Body of pancreas (tissue), 4 donors: ENCODE measurements at places on chromosomes 6 and 20.

DNA sequence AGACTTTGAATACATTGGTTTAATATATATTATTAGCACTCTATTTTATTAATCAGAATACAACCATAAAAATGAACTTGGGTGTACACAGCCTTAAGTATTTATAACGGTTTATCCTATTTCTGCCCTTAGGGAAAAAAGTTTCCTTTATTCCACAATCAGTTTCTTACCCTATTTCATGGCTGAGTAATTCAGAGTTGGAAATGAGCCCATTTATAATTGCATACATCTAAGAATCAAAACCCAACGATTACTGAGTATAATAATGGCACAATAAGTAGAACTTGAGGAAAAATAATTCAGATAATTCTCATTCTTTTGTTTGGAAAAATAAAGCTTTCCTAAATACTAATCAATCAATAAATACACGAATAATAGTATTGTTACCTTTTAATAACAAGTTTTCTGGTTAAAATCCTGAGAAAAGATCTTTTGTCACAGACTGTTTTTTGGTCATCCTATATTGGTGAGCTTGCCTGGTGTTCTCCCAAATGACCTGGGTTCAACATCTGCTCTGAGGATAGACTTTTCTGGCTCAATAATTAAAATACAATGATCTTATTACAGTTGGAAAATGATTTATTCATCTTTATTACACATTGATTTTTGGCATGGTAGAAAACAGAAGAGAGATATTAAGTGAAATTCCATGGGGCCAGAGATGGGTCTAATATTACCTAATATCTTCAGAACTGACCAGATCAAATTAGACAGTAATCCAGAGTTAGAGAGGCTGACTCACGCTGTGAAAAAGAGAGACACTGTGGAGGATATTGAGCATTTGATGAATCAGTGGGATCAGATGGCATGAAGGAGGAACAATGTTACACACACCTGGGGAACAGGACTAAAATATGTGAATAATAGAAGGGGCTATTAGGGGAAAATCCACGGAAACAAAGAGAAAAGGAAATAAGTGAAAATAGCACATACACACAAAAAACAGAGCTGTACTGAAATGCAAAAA, 162.1 kb upstream of the TBX18 start:
- DNase-seq, result no peak

DNA sequence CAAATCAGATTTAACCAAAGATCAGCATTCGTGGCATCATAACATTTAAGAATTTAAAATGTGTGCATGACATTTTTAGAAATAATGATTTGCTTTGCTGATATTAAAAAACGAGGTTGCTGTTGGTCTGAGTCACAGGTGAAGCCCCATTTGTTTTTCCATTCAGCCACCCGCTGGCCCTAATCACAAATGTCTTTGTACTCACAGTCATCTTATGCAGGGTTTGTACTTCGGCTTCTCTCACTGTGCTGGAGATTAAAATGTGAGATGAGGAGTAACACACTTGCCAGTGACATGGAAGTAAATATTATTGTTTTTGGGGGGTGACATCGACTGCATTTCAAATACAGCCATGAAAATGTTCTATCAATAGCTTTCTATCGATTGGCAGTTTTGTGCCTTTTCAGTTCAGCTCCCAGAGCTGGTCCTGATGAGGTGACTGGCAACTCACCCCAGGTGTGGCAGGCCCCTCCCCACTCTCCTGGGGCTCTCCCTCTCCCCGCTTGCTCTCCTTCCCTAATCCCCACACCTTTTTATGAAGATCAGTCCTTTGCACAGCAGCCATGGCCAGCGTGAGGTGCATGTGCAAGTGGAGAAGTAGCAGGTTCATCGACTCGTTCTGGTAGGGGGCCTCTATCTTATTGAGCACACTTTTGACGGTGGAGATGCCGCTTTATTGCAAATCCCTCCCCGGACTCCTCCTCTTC, 58.8 kb upstream of the FUCA2 start:
- DNase-seq, result no peak

DNA sequence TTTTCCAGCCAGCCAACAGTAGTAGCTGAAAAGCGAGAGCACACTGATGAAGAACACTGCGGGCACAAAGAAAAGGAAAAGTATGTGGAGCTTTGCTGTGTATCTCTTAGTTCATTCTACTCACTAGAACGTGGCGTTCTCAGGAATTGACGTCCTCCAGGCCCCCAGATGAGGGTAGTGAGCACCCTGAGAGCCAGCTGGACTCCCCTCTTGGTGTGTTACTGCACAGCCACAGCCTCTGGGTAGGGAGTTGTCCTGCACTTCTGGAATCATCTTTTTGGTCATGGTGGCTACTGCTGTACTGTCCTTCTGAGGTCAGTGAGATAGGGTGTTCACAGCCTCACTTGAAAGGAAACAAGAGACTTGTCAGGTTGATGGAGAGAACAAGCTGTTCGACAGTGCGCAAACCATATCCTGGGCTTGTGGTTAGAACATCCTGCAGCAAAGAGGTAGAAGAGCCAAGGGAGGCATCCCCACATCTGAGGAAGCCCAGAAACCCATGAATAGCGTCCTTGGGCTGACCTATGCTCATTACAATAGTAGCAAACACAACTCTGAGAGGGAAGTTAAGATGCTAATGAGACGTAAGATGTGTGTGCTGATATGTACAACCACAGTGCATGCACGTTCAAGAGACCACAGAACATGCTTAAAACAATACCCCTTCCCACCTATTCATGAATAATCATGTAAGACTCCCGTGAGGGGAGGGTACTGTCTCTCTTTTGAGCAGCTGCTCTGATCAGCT, 14.6 kb upstream of the HLA-F start:
- peak; percentile 44 for DNase-seq

DNA sequence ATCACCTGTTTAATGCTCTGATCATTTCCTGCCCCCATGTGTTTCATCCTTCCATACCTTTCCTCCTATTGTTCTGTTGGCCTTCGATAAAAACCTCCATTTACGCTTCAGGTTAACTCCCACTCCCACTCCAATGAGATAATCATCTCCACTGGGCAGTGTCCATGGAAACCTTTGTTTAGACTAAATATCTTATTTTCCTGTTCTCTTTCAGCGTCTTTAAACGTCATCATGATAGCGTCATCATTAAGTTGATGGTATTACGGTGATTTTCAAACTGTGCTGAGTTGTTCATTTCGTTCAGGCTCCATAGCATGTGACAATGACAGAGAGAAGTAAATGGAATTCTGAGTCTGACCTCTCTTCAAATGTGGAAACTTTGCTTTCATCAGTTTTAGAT, 970.5 kb upstream of the SLC35B3 start:
- DNase-seq, result no peak

- peak; percentile 16 for DNase-seq
Measured at GRCh38 chr6:5501837-5502236, 240.5 kb downstream of the FARS2 start.

- peak; percentile 10 for DNase-seq
Measured at GRCh38 chr6:170160628-170161611, 130.0 kb downstream of the DLL1 start.

- no peak for DNase-seq
Measured at GRCh38 chr6:14965424-14966075, 280.3 kb upstream of the JARID2 start.

DNA sequence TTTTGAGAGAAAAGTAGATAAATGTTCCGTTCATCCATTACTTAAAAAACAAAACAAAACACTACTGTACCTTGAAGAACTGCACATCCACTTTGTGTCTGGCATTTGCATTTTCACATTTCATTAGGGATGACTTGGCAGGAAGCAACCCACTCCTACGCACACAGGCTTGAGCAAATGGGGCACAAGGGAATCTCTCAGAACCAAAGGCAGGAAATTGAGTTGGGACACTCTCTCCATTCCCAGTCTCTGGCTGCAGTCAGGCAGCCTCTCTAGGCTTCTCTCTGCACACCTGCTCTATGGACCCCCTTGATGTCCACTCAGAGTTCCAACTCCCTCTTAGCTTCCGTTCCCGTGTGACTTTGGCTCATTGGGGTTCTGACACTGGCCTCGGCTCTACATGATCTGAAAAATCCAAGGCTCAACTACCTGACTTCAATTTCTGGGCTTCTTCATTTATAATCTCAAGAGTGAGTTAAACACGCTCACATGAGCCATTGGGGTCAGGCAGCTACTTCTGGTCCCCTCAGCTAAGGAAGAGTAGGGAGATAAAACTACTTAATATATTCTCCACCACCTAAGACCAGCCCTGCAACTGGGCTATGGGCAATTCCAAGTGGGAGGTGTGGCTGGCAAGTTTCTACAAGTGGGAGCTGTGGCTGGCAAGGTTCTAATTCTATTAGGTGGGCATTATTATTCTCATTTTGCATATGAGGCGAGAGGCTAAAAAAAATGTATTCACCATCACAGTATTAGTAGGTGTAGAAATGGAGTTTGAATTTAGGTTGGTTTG, 251.9 kb downstream of the SOD2 start:
- no peak for DNase-seq

- no peak for DNase-seq
Measured at GRCh38 chr6:141077355-141078333, 1055.1 kb upstream of the GJE1 start.

DNA sequence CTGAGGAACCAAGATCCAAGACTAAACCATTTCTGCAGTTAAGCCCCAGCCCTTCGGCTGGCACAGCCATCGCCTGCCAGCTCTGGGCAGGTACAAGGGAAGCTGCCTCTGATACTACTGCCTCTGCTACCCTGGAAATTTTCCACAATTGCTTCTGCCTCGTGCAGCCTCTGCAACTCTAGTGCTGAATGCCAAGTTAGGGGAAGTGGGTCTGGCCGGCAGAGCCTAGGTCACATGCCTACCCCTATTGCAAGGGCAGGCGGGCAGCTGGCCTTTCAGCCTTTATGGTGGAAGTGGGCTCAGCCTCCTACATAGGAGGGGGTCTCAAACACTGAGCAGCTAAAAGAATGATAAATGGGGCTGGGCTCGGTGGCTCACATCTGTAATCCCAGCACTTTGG, 44.5 kb upstream of the TULP1 start:
- DNase-seq, result no peak

GRCh38 chr20:58374906-58375758, 13.9 kb upstream of the VAPB start:
- no peak for DNase-seq

GRCh38 chr20:56765172-56766073, 136.3 kb downstream of the TFAP2C start:
- DNase-seq, result no peak

GRCh38 chr6:128275030-128275429, 245.4 kb downstream of the PTPRK start:
- no peak for DNase-seq

DNA sequence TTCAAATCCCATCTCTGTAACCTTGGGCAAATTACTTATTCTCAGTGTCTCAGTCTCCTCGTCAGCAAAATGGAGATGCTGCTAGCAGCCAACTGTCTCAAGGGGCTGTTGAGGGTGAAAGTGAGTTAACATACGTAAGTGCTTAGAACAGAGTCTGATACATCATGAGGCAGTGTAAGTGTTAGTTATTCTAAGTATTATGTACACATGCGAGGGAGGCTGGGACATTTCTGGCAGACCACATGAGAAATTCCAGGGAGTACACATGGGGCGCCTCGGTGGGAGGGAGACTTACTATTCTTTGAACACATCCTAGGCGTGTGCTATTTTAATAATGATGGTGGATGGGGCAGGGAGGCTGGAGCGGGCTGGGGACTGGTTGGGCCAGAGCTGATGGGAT, 99.1 kb downstream of the DLGAP4 start:
- no peak for DNase-seq

DNA sequence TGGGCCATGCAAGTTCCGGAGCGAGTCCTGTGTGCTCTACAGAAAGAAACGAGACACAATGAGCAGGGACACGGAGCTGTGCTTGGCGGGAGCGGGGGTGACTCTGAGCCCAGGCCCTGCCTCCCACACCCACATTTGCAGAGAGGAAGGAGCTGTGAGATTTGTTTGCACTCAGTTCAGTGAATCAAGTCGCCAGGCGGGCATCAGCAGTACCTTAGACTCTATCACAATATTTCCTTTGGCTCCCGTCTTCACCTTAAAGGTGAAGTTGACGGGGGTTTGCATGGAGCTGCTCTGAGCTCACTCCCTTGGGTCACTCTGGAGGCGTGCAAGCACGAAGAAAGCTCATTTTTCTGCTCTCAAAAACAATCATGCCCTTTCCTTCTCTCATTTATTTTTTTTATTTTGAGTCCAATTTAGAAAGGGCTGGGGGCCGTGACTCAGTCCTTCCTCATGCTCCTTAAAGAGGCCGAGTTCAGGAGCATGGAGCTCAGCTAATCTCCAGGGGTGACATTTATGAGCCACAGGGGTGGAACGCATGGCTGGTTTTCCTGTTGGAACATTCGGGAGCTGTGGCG, 188.2 kb downstream of the NFATC2 start:
- no peak for DNase-seq

- DNase-seq, result no peak
Measured at GRCh38 chr6:127297502-127298070, 30.9 kb downstream of the RNF146 start.

DNA sequence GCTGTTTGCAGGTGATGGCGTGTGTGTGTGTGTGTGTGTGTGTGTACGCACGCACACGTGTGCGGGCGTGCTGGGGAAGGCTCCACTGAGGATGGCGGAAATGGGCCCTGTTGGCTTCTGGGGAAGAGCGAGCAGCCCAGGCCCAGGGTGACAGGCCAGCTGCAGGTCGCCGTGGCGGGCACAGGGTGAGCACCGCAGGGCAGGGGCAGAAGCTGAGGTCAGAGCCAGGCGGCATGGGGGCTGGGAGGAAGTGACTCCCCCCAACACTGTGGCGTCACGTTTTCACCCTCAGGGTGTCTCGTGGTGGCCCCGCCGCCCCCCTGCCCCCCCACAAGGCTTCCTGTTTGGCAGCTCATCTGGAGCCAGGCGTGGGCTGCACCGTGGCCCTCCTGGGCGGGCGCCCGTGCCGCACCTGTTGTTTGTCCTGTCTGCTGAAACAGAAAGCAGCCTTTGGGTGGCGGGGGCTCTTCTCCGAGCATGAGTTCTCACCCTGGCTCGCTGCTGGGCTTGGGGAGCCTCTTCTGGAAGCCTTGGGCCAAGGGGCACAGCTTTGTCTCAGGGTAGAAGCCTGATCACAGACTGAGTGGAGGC, 7.1 kb downstream of the RBM38 start:
- no peak for DNase-seq

DNA sequence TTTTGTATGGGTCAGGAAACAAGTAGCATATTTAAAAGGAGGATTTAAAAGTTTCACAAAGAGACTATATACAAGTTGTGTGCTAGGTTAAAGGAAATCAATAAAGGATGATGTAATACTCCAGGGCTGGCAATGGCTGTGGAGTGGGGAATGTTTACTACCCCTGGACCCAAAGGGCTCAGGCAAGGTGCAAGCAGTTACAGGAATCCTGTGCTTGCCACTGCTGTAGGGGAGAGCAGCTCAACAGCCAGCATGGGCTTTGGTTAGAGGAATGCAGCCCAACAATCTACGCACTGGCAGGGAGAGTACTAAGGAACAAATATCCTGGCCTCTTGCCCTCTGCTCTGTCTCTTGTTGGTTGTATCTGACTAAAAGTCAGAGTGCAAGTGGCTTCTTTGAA, 1642.2 kb downstream of the KHDRBS2 start:
- DNase-seq, result no peak

- no peak for DNase-seq
Measured at GRCh38 chr6:119533603-119534279, 184.2 kb upstream of the MAN1A1 start.
